Right cardiac atrium (tissue), 5 donors: ENCODE measurements at places on chromosomes 5 and 9. TPM values are rescaled to one million over a fixed set of nuclear protein-coding genes. Genes with fewer than 3 reads are reported as not detected.

DNA sequence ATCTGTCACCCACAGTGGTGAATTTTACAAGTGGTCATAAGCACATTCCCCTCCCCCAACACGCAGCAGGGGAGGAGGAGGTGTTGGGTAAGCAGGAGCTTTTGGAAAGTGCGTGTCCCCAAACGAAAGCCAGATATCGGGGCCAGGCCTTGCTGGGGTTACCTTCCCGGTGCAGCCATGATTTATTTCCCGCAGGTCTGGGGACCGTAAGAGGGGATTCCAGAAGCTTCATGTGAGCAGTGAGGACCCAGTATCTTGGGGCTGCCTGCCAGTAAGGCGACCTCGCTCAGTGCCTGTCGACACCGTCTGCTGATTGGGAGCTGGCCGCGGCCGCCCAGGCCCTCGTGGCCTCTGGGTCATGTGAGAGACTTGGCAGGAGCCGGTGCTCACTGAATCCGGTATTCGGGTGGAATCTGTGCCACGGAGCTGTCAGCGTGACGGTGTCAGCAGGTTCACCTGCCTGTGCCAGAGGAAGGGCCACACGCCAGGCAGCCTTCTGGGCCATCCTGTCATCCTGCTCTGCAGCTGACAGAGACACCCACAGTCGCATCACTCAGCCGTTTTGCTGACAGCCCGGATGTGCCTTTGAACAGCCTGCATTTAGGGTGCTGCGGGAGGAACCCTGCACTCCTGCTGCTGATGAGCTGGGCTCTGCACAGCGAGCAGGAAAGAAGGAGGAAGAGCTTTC is 37.3 kb downstream of the SEC61B start:
- peak; percentile 95 for DNase-seq

DNA sequence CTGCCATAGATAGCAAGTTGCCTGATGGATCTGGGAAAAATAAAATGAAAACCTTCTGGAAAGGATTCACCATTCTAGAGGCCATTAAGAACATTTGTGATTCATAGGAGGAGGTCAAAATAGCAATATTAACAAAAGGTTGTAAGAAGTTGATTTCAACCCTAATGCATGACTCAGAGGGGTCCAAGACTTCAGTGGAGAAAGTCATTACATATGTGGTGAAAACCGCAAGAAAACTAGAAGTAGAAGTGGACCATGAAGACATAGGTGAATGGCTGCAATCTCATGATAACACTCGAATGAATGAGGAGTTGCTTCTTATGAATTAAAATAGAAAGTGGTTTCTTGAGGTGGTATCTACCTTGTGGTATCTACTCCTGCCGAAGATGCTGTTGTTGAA is 86.6 kb downstream of the GABRA1 start:
- DNase-seq: no peak

DNA sequence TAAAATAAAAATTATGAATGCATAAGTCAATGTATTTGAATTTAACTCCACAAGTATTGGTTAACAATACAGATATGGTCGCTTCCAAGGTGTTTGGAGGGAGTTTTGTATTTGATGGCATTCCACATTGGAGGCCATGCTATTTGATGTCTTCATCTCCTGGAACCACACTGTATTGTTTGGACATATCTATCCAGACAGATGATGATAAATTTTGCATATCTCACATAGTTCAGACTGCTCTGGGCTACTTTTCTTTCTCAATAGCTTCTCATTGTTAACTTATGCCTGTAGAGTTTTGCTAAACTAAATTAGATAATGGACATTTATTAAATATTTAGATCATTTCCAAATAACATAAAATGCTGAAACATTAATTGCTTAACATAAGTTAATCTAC is 58.0 kb downstream of the CDKN2A start:
- no peak for DNase-seq

GHR gene
- 14.0 TPM for total RNA-seq

- no peak for DNase-seq
Measured at GRCh38 chr5:82330530-82331270, 52.5 kb upstream of the RPS23 start.

PTPRD gene
- total RNA-seq: 7.1 TPM

BTNL8 gene
- 0.31 TPM for total RNA-seq

GRCh38 chr9:104872656-104873488 is 55.1 kb downstream of the ABCA1 start:
- DNase-seq: no peak

- DNase-seq: no peak
Measured at GRCh38 chr5:62112689-62113228, 193.2 kb upstream of the KIF2A start.

ACTBL2 gene
- not detected for total RNA-seq

SOX30 gene
- total RNA-seq: 0.34 TPM

DNA sequence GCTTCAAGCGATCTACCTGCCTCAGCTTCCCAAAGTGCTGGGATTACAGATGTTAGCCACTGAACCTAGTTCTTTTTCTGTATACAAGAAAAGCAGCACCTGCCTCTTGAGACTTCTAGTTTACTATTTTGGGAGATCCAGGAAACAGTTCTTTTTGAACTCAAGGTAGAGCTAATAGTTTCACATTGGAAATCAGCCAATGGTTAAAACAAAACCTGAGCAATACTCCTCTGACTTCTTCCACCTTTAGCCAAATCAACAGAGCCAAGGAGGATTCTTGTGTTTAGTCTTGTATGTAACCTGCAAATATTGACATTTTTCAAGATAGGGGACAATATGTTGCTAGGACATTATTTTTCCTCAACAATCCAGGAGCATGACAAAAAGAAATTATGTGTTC is 349.4 kb downstream of the SH3GL2 start:
- DNase-seq: no peak

PCDHA6 gene
- total RNA-seq: not detected

SLC46A2 gene
- total RNA-seq: not detected

DNA sequence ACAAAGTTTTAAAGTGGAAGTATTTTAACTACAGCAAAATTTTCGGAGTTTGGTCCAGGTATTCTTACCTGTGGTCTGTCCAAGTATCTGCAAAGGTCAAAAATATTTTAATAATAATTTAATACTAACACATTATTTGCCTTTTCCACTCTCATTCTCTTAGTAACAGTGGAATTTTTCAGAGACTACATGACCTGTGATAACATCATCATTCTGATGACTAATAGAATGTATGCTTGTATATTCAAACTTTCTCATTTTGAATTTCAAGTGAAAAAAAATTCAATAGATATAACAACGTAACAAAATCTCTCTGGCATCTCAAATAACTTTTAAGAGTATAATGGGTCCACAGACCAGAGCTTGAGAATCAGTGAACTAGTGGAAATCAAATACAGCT is 78.3 kb downstream of the FBXL17 start:
- no peak for DNase-seq

ZDHHC11B gene
- 17.0 TPM for total RNA-seq

- no peak for DNase-seq
Measured at GRCh38 chr5:147504535-147504934, 5.3 kb downstream of the DPYSL3 start.

INSL6 gene
- total RNA-seq: not detected

- DNase-seq: no peak
Measured at GRCh38 chr5:124642151-124642550, 104.3 kb downstream of the ZNF608 start.

NR2F1 gene
- 42.1 TPM for total RNA-seq

GRCh38 chr9:37956904-37957663 is 53.2 kb upstream of the SLC25A51 start:
- DNase-seq: no peak

GRCh38 chr5:54226215-54226614 is 84.2 kb downstream of the ARL15 start:
- DNase-seq: peak; percentile 51

GRCh38 chr5:116442931-116443551 is 131.6 kb downstream of the SEMA6A start:
- DNase-seq: no peak

KIAA1958 gene
- total RNA-seq: 3.1 TPM

MZB1 gene
- 1.2 TPM for total RNA-seq

GRCh38 chr9:73037613-73038012 is 84.8 kb upstream of the ALDH1A1 start:
- no peak for DNase-seq

PLPPR1 gene
- not detected for total RNA-seq

GRCh38 chr9:130297371-130297770 is 31.8 kb downstream of the HMCN2 start:
- peak; percentile 62 for DNase-seq

- no peak for DNase-seq
Measured at GRCh38 chr9:89247431-89248353, 63.3 kb upstream of the CKS2 start.

LRRC70 gene
- total RNA-seq: 2.5 TPM

GRCh38 chr9:18022642-18023041 is 443.8 kb downstream of the SH3GL2 start:
- DNase-seq: no peak

GRCh38 chr5:25579111-25579510 is 934.3 kb upstream of the CDH10 start:
- no peak for DNase-seq

GARIN3 gene
- total RNA-seq: not detected

DNA sequence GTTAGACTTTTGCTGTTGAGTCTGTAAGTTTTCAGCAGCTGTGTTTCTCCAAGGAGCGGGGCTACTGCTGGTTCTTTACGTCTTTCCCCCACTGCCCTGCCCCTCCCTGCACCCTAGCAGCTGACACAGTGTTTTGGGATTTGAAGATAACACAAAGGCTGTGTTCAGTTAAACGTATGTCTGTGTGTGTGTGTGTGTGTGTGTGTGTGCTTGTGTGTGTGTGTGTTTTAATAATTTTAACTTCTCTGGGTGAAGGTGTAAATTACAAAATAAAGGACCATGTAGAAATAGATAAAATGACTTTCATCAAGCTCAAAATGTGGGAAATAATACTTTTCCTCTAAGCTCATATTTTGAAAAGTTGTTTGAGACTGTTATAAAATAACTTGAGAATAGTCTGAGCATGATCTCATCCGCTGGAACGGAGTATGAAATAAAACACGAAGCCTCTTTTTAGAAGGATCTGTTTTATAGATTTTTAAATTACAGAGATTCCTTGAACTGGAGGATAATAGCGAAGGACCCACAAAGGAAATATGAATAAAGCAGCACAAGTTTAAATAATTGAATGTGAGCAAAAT is 10.9 kb downstream of the ABL1 start:
- no peak for DNase-seq

DNA sequence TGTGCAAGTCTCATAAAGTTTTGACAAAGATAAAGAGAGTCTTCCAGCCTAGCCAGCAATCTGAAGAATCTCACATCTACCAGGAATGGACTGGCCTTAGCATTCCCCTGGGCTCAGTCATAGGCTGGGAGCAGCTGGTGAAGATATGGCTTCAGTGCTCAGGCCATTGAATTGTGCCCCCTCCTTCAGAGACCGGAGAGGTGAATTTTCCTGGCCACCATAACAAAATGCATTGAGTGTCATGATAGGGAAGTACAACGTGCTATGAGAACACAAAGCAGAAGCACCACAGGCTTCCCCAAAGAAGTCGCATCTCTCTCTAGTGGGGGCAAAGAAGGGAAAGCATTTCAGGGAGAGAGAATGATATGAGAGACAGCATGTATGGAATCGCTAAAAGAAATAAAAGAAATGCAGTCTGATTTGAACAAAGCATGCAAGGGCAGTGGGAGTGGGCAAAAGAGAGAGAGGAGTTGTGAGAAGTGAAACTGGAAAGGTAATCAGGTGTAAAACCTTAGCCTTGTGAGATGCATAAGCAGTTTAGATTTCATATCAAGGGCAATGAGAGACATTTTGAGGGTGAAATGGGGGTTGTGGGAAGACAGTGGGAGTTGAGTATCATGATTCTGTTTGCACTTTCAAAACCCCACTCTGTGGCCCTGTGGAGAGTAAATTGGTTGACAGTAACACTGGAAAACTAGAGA is 57.1 kb upstream of the NMUR2 start:
- DNase-seq: no peak

GRCh38 chr5:107704681-107705401 is 34.1 kb upstream of the EFNA5 start:
- no peak for DNase-seq

GRCh38 chr5:151904909-151905308 is 19.7 kb downstream of the GLRA1 start:
- DNase-seq: no peak

ITGA1 gene
- 42.4 TPM for total RNA-seq

- DNase-seq: no peak
Measured at GRCh38 chr5:14557791-14558415, 23.7 kb upstream of the OTULINL start.

- DNase-seq: no peak
Measured at GRCh38 chr9:26802921-26803320, 89.7 kb downstream of the CAAP1 start.

DNA sequence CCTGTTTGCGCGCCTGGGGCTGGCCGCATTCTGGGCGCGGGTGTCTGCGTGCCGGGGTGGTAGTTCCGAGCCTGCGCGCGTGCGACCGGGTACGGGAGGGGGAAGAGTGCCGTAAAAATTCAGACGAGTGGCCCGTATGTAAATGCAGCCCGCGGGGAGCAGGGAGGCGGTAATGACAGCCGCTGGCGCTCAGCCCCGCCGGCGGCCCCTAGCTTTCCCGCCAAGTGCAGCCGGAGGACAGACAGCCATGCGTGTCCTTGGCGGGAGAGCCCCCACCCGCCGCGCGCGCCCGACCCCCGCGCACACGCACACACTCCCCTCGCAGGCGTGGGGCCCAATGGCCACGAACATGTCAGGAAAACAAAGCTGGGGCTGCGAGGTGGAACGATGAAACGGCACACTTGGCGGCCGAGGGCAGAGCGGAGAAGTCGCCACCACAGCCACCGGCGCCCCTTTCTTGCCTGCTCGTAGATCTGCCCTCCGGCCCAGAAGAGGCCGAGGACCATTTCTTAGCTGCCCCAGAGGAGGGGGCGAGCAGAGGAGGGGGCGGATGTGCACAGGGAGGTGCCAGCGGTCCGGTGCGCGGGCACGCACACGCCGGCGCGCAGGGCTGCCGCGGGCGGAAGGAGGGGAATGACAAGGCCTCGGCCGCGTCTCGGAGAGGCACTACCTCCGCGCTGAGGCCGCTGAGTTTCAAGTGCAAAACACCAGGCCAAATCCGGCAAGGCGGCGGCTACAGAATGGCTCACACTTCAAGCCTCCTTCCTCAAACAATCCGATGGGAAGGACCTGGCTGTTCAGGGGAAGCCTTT is 208.4 kb downstream of the MEF2C start:
- DNase-seq: peak; percentile 55

SLC25A48 gene
- not detected for total RNA-seq

- no peak for DNase-seq
Measured at GRCh38 chr5:11104651-11105112, 343.6 kb upstream of the DAP start.

DNA sequence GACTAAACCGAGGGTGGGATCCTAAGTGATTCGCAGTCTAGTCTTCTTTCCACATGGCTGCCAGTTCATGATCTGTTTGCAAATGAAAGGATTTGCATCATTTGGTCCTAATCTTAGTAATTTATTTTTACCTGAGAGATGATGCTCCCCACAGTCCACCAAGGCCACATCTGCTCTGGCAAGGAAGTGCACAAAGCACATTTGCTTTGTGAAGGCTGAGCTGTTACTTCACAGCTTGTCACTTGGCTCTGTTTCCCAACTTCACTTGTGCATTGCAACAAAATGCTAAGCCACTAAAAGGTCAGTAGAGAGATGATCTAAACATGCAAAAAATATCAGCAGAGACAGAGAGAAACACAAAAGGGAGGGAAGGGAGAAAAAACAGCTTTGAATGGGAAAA is 128.5 kb upstream of the VLDLR start:
- no peak for DNase-seq
